ENCODE measurements at places on chromosomes 7 and 10. TPM values are rescaled to one million over a fixed set of nuclear protein-coding genes. Genes with fewer than 3 reads are reported as not detected.

DNA sequence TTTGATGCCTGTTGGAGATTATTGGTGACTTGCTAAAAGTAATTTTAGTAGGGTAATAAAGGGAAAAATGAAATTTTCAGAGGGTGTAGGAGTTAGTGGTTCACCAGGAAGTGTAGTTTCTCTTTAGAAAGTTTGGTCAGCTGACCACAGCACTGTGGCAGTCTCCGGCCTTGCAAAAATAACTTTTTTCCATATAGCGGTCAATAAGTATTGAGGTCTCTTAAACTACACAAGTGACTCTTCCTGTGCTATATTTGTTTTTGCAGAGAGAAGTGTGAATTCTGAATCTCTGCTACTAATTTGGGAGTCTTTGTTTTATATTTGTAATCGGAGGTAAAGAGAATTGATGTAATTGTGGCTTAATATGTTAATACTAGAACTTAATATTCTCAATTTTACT, 24.3 kb downstream of the PTPN12 start:
- no peak for DNase-seq
- H3K36me3 ChIP-seq, result peaks cover 2% of the 10 kb centered on the region
- no peaks in the 10 kb centered on the region for H3K27me3 ChIP-seq
- H3K27ac ChIP-seq, result peak overlapping the region; percentile 71

DNA sequence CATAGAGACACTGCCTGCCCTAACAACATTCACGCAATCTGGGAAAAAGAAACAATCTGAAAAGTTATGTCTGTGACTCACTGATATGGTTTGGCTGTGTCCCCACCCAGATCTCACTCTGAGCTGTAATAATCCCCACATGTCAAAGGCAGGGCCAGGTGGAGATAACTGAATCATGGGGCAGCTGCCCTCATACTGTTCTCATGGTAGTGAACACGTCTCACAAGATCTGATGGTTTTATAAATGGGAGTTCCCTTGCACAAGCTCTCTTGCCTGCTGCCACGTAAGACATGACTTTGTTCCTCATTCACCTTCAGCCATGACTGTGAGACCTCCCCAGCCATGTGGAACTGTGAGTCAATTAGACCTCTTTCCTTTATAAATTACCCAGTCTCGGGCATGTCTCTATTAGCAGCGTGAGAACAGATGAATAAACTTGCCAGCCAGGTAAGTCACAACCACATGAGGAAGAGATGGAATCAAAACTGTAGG, 341.5 kb upstream of the AOAH start:
- peaks cover 44% of the 10 kb centered on the region for H3K36me3 ChIP-seq
- H3K4me1 ChIP-seq, result peaks cover 9% of the 10 kb centered on the region
- no peak overlapping the region for H3K4me3 ChIP-seq
- no peak for DNase-seq
- H3K27ac ChIP-seq, result peak overlapping the region; percentile 67

Gene PLXDC2
- 0.16 TPM for total RNA-seq

DNA sequence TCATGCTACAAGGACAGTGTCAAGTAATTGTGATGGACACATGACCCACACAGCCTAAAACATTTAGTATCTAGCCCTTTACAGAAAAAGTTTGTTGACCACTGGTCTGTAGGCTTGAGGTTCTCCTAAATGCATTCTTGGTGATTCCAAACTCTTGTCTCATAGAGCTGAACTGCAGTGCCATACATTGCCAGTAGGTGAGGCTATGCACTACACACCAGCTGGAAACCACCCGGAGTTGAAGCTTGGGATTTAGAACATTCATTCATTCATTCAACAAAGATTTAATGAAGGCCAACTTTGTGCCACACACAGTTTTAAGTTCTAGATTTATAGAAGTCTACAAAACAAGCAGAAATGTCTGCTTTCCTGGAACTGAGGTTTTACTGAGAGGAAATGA, 77.3 kb upstream of the TCF7L2 start:
- H3K27me3 ChIP-seq, result no peaks in the 10 kb centered on the region
- no peak overlapping the region for H3K27ac ChIP-seq
- H3K4me3 ChIP-seq, result no peak overlapping the region
- H3K36me3 ChIP-seq, result no peaks in the 10 kb centered on the region

DNA sequence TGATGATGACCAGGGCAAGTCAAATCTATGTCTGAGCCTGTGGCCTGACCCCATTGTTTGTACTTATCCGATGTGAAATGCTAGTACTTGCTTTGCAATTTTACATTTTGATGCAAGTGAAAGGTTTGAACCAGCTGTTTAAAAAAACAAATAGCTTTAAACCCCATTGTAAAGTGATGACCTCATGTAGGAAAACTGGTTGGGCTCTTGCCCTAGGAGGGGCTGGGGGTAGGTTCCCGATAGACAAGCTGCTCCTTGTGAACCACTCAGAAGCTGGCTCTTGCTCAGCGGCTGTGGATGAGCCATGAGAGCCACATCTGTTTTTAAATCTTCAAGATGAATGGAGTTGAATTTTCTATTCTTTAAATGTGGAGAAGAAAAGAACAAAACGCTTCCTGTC, 185.3 kb downstream of the WDR11 start:
- no peaks in the 10 kb centered on the region for H3K27me3 ChIP-seq
- H3K36me3 ChIP-seq, result no peaks in the 10 kb centered on the region
- DNase-seq, result no peak
- H3K4me1 ChIP-seq, result no peaks in the 10 kb centered on the region
- H3K27ac ChIP-seq, result no peak overlapping the region

DNA sequence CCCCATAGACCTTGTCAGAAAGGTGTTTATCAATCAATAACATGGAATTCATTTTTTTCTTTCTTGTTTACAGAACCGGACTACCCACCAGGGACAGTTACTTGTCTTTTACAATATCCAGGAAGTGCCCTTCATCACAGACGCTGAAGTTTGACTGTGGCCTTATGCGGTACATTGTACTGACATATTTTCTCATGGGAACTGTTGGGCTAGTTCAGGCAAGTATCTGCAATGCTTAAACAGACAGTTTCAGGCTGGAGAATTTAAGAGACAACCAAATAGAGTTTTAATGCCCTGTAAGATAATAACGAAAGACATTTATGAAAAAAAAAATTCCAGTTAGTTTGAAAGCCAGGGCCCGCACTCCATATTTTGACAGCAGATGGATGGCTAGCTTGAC, 246.4 kb downstream of the GATA3 start:
- no peak overlapping the region for H3K27ac ChIP-seq
- H3K27me3 ChIP-seq, result no peaks in the 10 kb centered on the region
- no peaks in the 10 kb centered on the region for H3K36me3 ChIP-seq
- DNase-seq, result no peak

Gene AS3MT
- total RNA-seq, result 0.46 TPM

Gene GJD4
- total RNA-seq, result not detected

GRCh38 chr10:132263866-132264265, 43.9 kb downstream of the STK32C start:
- peaks cover 2% of the 10 kb centered on the region for H3K27me3 ChIP-seq
- DNase-seq, result no peak
- H3K36me3 ChIP-seq, result no peaks in the 10 kb centered on the region

DNA sequence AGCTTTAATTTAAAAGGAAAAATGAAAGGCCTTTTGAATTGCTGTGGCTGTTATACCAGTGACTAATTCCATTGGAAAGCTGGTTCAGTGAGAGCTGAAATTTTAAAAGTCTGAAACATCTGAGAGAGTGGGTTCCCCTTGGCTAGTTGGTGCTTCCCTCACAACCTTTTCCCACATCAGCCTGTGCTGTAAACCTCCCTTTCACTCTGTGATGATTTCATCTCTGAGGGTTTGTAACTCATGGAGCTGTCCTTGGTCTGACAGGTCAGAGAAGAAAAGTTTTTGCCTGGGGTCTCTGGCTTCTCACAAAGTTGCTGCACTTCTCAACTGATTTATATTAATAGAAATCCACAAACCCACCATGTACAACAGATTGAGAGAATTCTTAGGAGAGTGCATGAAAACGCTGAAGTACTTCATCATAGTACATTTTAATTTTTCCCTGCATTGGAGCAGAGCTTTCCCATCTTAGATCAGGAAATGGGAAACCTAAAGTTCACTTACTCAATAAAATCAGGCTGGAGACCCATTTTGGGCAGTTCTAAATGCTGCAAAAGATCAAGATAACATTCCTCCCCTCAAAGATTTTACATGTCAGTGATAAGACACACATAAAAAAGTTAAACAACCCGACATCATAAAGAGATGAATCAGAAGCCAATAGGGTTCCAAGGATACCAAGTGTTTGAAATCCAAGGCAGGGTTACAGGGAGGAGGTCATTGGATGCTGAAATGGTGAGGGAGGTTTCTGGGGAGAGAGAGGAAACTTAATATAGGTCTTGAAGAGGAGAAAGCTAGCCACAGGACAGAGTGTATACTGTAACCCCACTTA, 157.0 kb upstream of the MKLN1 start:
- H3K36me3 ChIP-seq, result no peaks in the 10 kb centered on the region
- no peaks in the 10 kb centered on the region for H3K4me1 ChIP-seq
- H3K4me3 ChIP-seq, result no peak overlapping the region

DNA sequence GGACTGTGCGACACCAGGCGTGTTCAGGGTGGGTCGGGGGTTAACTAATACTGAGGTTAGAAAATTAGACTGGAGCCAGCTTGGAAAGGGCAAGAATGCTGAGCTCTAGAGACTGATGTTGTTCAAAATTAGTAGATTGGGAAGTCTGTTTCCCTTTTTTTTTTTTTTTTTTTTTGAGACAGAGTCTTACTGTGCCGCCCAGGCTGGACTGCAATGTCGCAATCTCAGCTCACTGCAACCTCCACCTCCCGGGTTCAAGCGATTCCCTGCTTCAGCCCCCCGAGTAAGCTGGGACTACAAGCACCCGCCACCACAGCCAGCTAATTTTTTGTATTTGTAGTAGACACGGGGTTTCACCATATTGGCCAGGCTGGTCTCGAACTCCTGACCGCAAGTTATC, 2.7 kb upstream of the CPVL start:
- H3K27me3 ChIP-seq, result peaks cover 47% of the 10 kb centered on the region
- H3K36me3 ChIP-seq, result no peaks in the 10 kb centered on the region
- no peak for DNase-seq
- H3K27ac ChIP-seq, result no peak overlapping the region
- H3K4me3 ChIP-seq, result no peak overlapping the region

DNA sequence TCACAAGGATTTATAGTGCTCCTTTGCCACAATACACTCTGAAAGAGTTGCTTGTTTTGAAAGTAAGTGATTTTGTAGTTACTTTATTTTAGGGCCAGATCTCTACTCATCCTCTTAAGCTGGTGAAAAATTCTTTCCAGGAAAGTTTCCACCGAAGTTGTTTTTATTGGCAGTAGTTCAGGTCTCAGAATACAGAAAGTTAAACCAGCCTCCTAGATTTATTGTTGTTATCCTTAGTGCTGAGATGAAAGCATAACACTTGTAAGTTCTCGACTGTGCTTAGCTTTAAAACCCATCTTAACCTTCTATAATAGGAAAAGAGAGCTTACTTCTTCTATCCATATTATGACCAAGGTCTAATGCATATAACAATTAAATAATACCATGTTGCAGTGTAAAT, 5.5 kb downstream of the AP3M1 start:
- no peak overlapping the region for H3K27ac ChIP-seq
- no peak for DNase-seq
- H3K27me3 ChIP-seq, result no peaks in the 10 kb centered on the region
- no peak overlapping the region for H3K4me3 ChIP-seq
- H3K4me1 ChIP-seq, result peaks cover 32% of the 10 kb centered on the region
- peaks cover 26% of the 10 kb centered on the region for H3K36me3 ChIP-seq

DNA sequence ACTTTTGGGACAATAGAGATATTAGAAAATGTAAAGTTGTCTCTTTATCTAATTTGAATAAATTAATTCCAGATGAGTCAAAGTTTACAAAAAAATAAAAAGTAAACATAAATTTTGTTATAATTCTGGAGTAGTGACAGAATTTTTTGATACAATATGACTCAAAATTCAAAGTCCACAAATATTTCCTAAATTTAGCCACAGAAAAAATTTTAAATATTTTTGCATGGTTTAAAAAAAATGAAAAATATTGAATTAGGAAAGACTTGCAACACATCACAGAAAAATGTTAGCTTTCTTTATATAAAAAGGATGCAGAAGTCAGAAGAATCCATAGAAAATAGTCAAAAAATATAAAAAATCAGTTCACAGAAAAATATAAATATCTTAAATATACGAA, 117.7 kb downstream of the ARHGAP21 start:
- H3K4me1 ChIP-seq, result no peaks in the 10 kb centered on the region
- H3K27ac ChIP-seq, result no peak overlapping the region
- H3K36me3 ChIP-seq, result peaks cover 9% of the 10 kb centered on the region
- H3K27me3 ChIP-seq, result no peaks in the 10 kb centered on the region

GRCh38 chr7:98719396-98719795, 102.3 kb downstream of the NPTX2 start:
- H3K36me3 ChIP-seq, result no peaks in the 10 kb centered on the region
- no peaks in the 10 kb centered on the region for H3K4me1 ChIP-seq
- no peak overlapping the region for H3K27ac ChIP-seq
- H3K4me3 ChIP-seq, result no peak overlapping the region
